A549 treated with AZD2906 at 1 μM for 4 hours (cell line): ENCODE measurements at places on chromosomes 3 and 15. TPM values are rescaled to one million over a fixed set of nuclear protein-coding genes. Genes with fewer than 3 reads are reported as not detected.

CD96 gene
- not detected in 5 replicates for total RNA-seq

HCN4 gene
- total RNA-seq, result 0.26 to 0.38 TPM (median 0.30 TPM) in 5 replicates

NPAP1 gene
- not detected in 5 replicates for total RNA-seq

ARGFX gene
- total RNA-seq, result not detected in 5 replicates

MKRN3 gene
- 2.0 to 2.6 TPM (median 2.3 TPM) in 5 replicates for total RNA-seq

ITIH1 gene
- total RNA-seq, result not detected in 5 replicates

CHRNA3 gene
- total RNA-seq, result 0.30 to 0.71 TPM (median 0.33 TPM) in 5 replicates

LMAN1L gene
- 0.02 to 0.06 TPM in 2 of 5 replicates, not detected in the others for total RNA-seq

SPATA12 gene
- total RNA-seq, result 0.29 to 0.55 TPM (median 0.39 TPM) in 5 replicates

GPR176 gene
- 8.6 to 12.9 TPM (median 9.8 TPM) in 5 replicates for total RNA-seq

FAM227B gene
- 0.83 to 1.3 TPM (median 1.1 TPM) in 5 replicates for total RNA-seq

PDZRN3 gene
- 0.07 TPM in 1 of 5 replicates, not detected in the others for total RNA-seq

TMC3 gene
- not detected in 5 replicates for total RNA-seq

UBR1 gene
- 3.3 to 4.9 TPM (median 4.0 TPM) in 5 replicates for total RNA-seq

INKA1 gene
- 1.9 to 2.8 TPM (median 2.3 TPM) in 5 replicates for total RNA-seq

MESP2 gene
- total RNA-seq, result 0.09 to 0.83 TPM (median 0.40 TPM) in 5 replicates

RASGRP1 gene
- total RNA-seq, result 0.30 to 0.40 TPM (median 0.33 TPM) in 5 replicates

GPR87 gene
- total RNA-seq, result 1.8 to 2.5 TPM (median 2.3 TPM) in 5 replicates

ALAS1 gene
- total RNA-seq, result 43.1 to 47.9 TPM (median 46.6 TPM) in 5 replicates

STAB1 gene
- 0.07 to 0.18 TPM (median 0.16 TPM) in 5 replicates for total RNA-seq

TRIM42 gene
- total RNA-seq, result not detected in 5 replicates

SQOR gene
- total RNA-seq, result 73.5 to 77.0 TPM (median 74.7 TPM) in 5 replicates

LRRC2 gene
- not detected in 5 replicates for total RNA-seq

SGO1 gene
- 11.8 to 17.6 TPM (median 13.7 TPM) in 5 replicates for total RNA-seq
